ENCODE measurements at places on chromosomes 5 and 9. TPM values are rescaled to one million over a fixed set of nuclear protein-coding genes. Genes with fewer than 3 reads are reported as not detected.
A peak's percentile ranks its signal among the peaks of the same experiment; 100 is the strongest.

RAB24 gene
- total RNA-seq = 34.4 TPM

BTNL3 gene
- total RNA-seq = not detected

CDX1 gene
- not detected for total RNA-seq

- H3K4me1 ChIP-seq = no peaks in the 10 kb centered on the region
- H3K27me3 ChIP-seq = peaks cover 4% of the 10 kb centered on the region
- no peaks in the 10 kb centered on the region for H3K36me3 ChIP-seq
- no peak overlapping the region for H3K4me3 ChIP-seq
- DNase-seq = no peak
- no peak overlapping the region for H3K27ac ChIP-seq
These were observed 89.6 kb downstream of the KIF4B start for GRCh38 chr5:155103146-155103545.

GRCh38 chr5:126937771-126938170, 92.6 kb downstream of the MARCHF3 start:
- no peaks in the 10 kb centered on the region for H3K4me1 ChIP-seq
- no peak overlapping the region for H3K4me3 ChIP-seq
- no peak for DNase-seq
- H3K27me3 ChIP-seq = no peaks in the 10 kb centered on the region
- H3K27ac ChIP-seq = no peak overlapping the region

GRCh38 chr5:33203931-33204330, 236.8 kb upstream of the TARS1 start:
- no peak overlapping the region for H3K4me3 ChIP-seq
- no peaks in the 10 kb centered on the region for H3K4me1 ChIP-seq
- H3K27ac ChIP-seq = no peak overlapping the region
- H3K36me3 ChIP-seq = no peaks in the 10 kb centered on the region
- no peak for DNase-seq
- no peaks in the 10 kb centered on the region for H3K27me3 ChIP-seq

SPINK4 gene
- total RNA-seq = not detected

NSG2 gene
- total RNA-seq = not detected

DNA sequence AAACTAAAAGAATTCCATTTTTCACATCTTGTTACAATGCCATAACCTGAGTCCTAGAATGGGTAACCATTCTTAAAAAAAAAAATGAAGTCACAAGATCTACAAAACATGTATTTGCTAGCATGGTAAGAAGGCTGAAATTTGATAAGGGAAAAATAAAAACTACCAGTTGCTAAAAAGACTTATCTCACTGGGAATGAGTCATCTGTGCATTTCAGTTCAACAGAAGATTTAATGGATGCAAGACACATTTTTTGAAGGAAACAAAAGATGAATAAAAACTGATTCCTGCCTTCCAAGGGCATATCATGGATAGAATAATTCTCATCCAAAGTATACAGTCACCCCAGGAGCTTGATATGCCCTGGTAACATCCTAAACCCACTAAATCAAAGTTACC, 47.2 kb downstream of the SGTB start:
- DNase-seq = no peak
- H3K4me3 ChIP-seq = no peak overlapping the region
- peaks cover 63% of the 10 kb centered on the region for H3K36me3 ChIP-seq

LRRC14B gene
- not detected for total RNA-seq

GRCh38 chr9:22215521-22215920, 206.4 kb upstream of the CDKN2B start:
- DNase-seq = no peak
- H3K36me3 ChIP-seq = no peaks in the 10 kb centered on the region
- no peak overlapping the region for H3K4me3 ChIP-seq
- peaks cover 9% of the 10 kb centered on the region for H3K27me3 ChIP-seq
- H3K27ac ChIP-seq = no peak overlapping the region

GRCh38 chr9:107292821-107293542, 9.9 kb downstream of the RAD23B start:
- H3K4me1 ChIP-seq = peaks cover 66% of the 10 kb centered on the region
- H3K4me3 ChIP-seq = no peak overlapping the region
- H3K27me3 ChIP-seq = no peaks in the 10 kb centered on the region
- peaks cover 16% of the 10 kb centered on the region for H3K36me3 ChIP-seq

CDH10 gene
- total RNA-seq = not detected

GRCh38 chr5:20959347-20959746, 971.3 kb upstream of the CDH18 start:
- no peaks in the 10 kb centered on the region for H3K4me1 ChIP-seq
- no peak for DNase-seq
- no peaks in the 10 kb centered on the region for H3K36me3 ChIP-seq
- no peak overlapping the region for H3K27ac ChIP-seq
- H3K27me3 ChIP-seq = no peaks in the 10 kb centered on the region
- no peak overlapping the region for H3K4me3 ChIP-seq

- no peaks in the 10 kb centered on the region for H3K27me3 ChIP-seq
- no peak for DNase-seq
- no peak overlapping the region for H3K4me3 ChIP-seq
These were observed 179.6 kb upstream of the MPDZ start for GRCh38 chr9:13459071-13459470.

ABO gene
- total RNA-seq = 0.56 TPM

DNA sequence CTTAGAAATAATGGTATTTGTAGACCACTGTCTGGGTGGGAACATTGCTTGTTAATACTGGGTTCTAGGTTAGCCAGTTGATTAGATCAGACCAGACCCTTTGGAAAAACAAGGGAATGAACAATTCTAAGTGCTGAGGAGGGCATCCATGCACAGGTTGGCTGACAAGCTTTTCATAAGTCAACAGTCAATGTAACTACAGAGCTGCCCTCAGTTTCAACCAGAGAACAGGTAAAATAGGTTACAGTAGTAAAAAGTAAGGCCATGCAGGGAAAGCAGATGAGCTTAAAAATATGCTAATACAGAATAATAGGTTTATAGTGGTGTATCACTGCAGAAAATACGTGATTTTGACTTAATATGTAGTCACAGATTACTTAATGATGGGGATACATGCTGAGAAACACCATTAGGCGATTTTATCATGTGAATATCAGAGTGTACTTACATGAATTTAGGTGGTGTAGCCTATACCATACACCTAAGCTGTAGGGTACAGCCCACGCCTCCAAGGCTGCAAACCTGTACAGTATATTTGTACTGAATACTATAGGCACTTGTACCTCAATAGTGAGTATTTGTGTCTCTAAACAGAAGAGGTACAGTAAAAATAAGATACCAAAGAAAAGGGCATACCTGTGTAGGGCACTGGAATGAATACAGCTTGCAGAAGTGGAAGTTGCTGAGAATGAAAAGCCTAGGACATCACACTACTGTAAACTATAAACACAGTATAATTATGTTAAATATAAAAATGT, 6.1 kb upstream of the FGF18 start:
- peaks cover under 1% of the 10 kb centered on the region for H3K27me3 ChIP-seq
- H3K4me3 ChIP-seq = no peak overlapping the region
- DNase-seq = no peak
- H3K27ac ChIP-seq = peak overlapping the region; percentile 61
- peaks cover 19% of the 10 kb centered on the region for H3K4me1 ChIP-seq

Data from activated CD4-positive, alpha-beta T cell treated with anti-CD3 and anti-CD28 coated beads, Interleukin-2, amount 10 ng/mL, durations not matched to agents 7 days and 5 days (primary cell).